ENCODE measurements at places on chromosomes 3 and 15.

DNA sequence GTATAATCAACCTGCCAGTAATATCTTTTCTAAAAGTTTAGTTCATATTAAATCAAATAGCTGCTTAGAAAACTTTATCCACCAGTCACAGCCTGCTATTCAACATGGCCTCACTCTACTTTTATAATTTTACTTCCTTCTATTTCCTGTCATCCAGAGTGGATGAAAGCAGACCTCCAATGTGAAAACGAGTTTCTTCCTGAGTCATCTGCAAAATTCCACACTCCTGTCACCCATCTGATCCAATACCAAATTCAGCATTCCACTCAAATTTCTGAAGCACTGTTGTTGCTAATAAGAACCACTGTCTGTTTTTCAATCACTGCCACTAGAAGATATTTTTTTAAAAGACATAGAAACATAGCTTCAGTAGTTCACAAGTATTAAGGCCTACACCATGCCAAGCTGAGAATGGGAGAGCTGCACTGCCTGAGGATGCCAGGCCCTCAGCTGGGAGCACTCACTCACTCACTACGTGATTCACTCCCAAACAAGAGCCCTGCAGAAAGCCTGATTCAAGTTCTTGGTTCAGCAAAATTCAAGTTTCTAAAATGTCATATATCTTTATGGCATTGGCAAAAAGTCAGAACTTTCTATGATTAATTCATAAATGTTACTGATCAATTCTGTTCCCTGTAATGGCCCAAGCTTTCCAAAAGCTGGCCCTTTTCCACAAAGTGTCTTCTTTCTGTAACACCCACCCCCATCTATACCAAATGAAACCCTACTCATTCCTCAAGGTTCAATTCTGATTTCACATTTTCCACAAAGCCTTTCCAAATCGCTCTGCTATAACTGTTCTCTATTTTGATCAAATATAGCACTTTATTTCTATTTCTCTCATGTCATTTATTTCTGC is 82.9 kb downstream of the FSIP1 start:
- DNase-seq: no peak

DNA sequence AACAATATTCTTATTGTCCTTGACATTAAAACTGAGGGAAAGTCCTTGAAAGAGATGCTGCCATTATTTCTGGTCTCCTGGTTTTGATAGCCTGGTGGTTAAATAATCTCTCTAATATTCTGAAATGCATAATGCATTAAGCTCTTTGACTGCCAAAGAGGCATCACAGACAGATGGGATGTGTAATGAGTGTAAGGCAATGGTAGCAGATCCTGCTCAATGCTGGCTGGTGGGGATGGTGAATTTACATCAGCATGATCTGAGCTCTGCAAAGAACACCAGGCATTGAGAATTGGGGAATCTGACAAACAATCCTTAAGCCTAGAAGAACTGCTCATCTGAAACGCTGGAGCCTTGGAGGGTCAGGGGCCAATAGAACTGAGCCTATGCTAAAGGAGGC is 528.6 kb upstream of the LMCD1 start:
- no peak for DNase-seq

DNA sequence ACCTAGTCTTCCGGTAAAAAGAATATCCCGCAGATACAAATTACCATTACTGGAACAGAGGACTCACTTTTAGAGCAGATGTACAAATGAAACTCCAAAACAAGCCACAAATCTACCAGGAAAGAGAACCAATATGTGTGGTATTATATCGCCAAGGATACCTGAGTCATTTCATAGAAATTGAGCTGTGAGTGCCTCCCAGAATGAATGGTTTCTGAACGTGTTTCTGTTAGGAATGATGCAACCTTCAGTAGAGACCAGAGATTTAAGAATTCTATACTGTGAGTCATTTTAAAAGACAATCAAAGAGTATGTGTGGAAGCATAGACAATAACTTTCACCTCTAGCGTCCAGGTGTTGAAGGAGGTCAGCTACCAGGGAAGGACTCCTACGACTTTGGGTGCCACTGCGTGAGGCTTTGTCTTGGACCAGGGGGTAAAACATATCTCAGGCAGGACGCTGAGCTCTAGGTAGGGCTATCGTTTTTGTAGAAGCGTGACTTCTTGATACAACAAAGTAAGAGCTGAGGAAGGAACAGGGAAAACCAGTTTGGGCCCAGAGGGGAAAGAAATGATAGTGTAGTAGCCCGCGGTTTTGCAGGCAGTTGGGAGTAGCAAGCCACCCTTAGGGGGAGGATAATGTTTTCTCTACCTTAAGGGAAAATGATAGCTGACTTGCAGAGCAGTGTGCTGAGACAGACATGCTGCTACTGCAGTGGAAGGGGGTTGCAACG is 210.4 kb downstream of the TP63 start:
- DNase-seq: no peak

GRCh38 chr15:53974813-53975212 is 3.4 kb upstream of the UNC13C start:
- no peak for DNase-seq

- DNase-seq: no peak
These were observed at the start of gene FES for GRCh38 chr15:90883976-90884718. TSS of gene FES (plus strand) at chr15:90884504. CDS start at chr15:90885046, 542 bp downstream.

- DNase-seq: no peak
These were observed 83.3 kb downstream of the IGF2BP2 start for GRCh38 chr3:185741586-185741985.

DNA sequence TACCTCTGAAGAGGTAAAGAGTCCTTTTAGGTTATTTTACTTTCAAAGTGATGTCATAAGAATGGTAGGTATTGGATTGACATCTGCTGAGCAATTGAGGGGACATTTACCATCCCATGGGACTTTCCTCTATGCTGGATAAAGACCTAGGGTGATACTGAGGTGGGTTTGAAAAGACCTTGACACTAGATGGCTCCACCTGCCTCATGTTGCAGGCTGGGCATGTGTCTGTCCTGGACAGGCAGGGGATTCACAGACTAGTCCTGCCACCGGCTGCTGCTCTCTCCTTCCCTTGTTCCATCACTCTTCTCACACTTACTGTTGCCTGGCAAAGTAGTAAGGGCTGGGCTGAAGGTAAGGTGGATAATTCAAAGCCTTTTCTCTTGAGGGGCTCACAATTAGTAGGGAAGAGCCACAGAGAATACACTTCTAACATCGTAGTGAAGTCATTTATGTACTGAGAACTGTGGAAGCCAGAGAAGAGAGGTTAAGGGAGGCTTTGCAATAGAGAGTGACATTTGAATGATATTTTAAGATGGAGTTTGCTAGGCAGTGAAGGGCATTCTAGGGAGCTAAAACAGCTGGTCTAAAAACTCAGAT is 27.7 kb downstream of the TRAK1 start:
- peak; percentile 66 for DNase-seq

- no peak for DNase-seq
These were observed 39.7 kb upstream of the ZNF280D start for GRCh38 chr15:56772868-56773639.

GRCh38 chr3:52108302-52109232 is 45.7 kb downstream of the POC1A start:
- DNase-seq: no peak

DNA sequence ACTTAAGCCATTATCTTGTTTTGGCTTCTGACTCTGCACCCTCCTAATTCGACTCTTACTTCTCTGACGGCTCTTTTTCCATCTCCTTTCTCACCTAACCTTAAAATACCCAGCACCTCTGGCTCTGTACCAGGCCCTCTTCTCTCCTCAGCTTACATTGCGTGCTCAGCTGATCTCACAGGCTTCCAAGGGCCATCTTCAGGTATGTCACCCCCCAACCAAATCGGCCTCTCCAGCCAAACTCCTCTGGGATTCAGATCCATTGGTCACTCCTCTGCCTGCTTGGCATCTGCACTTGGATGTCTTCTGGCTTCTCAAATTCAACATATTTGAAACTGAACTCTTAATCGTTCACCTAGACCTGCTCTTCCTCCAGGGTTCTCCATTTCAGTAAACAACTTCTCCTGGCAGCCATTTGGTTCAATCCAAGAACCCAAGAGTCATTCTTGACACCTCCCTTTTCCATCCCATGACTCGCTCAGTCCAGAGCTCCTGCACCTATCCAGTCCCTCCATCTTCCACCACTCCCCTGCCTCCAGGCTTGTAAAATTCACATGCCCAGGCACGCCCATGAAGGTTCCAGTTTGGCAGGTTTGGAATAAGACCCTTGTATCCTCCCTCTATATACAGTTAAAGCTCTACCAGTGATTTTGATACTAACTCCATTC is 35.2 kb upstream of the SLC41A3 start:
- no peak for DNase-seq

DNA sequence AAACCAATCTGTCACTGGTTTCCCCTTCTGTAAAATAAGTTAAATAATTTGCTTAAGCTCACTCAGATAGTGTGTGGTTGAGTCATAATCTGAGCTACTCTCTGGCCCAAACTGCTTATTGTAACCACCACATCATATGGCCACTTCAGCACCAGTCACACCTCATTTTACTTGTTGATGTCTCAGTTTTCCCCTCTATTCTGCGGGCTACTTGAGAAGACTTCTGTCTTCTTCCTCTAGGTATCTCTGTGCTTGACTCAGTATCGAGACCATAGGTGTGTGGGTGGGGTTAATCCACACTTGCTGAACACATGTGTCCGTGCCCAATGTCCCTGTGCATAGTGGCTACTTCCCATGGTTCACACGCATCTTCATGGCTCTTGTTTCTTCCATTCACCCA is 32.9 kb downstream of the CRYGS start:
- DNase-seq: no peak

- DNase-seq: no peak
These were observed 36.0 kb upstream of the ZMAT3 start for GRCh38 chr3:179107617-179108016.

DNA sequence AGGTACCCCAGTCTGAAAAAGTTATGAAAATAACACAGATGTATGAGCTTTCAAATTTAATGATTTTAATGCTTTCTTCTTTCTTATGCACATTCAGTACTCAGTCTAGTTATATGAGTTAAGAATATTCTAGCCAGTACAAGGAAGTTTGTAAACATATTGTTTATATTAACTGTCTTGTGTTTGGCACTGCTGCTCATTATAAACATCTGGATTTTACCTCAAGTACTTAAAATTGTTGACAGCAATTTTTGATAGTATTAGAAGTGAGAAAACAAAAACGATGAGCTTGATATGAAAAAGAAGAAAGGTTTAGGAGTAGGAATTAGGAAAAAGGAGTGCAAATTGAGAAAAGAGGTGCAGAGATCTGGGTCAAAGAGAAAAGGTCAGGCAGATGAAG is 293.3 kb downstream of the C3orf38 start:
- no peak for DNase-seq

DNA sequence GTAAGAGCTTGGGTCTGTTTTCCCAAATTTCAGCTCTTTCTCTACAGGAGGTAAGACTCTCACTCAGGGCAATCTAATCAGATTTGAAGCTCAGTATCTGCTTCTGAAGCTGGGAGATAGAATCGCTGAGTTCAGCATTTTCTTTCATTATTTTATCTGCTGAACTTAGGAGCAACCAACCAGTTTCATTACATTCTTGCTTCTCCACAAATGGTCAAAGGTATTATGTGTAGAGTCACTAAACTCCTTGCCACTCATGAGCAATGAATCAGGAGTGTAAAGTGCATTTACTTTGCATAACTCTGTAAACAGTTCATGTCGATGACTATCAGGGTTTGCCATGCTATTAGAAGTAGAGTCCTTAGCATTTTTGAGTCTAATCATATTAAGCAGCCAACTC is 249.4 kb downstream of the CHL1 start:
- DNase-seq: no peak

GRCh38 chr15:79924379-79924778 is 27.6 kb upstream of the MTHFS start:
- no peak for DNase-seq

DNA sequence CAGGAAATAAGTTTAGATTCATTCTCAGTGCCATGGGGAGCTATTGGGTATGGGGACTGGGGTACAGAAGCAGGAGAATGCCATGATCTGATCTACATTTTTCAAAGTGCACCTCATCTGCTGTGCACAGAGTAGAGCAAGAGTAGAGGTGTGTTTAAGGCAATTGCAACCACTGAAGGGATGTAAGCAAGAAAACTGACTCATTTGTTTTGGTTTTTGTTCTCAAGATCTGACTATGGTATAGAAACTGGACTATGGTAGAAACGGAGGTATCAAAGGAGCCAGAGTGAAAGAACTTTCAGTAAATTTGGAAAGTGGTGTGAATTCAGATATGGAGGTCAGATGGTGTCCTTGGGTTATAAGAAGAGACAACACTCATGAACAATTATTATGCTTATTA is 86.2 kb upstream of the CMSS1 start:
- no peak for DNase-seq

- DNase-seq: no peak
These were observed 1.2 kb upstream of the LINGO1 start for GRCh38 chr15:77633913-77634265.

DNA sequence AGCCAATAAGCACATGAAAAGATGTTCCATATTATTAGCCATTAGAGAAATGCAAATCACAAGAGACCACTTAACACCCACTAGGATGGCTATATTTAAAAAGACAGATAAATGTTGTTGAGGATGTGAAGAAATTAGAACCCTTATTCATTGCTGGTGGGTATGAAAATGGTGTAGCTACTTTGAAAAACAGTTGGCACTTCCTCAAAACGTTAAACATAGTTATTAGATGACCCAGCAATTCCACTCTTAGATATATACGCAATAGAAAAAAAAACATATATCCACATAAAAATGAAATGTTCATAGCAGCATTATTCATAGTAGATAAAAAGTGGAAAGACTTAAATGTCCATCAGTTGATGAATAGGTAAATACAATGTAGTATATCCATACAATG is 47.1 kb upstream of the TERB2 start:
- no peak for DNase-seq

DNA sequence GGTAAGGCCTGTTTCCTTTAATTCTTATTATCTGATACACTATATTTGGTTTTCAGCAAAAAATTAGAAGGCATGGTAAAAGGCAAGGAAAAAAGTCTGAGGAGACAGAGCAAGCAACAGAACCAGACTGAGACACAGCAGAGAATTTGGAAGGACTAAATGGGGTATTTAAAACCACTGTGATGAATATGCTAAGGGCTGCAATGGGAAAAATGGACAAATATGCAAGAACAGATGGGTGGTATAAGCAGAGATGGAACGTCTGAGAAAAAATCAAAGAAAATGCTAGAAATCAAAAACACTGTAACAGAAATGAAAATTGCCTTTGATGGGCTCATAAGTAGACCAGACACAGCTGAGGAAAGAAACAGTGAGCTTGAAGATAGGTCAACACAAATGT is 50.8 kb upstream of the NSMCE3 start:
- no peak for DNase-seq

DNA sequence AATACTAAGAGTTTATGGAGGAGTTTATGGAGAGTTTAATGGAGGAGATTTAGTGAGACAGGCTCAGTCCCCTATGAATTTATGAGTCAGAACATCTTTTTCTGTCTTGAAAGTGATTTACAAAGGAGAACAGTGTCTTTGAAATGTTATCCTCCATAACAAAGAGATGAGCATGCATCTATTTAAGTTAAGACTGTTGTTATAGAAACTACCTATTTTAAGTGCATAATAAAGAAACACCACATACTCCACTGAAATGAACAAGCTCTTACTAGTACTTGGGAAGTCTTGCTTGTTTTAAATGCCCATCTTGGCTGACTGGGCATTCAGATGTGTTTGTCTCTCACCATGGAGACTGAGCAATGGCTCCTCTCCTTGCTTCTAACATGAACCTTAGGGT is 118.7 kb upstream of the ACP3 start:
- no peak for DNase-seq

GRCh38 chr3:78736863-78737262 is 1030.9 kb downstream of the ROBO1 start:
- DNase-seq: no peak

- DNase-seq: peak; percentile 71
These were observed 2.6 kb upstream of the TIGIT start for GRCh38 chr3:114290911-114291901.

GRCh38 chr3:39724233-39724846 is 85.1 kb upstream of the MYRIP start:
- no peak for DNase-seq

Data from GM18507 (cell line).